Panc1 (cell line): ENCODE measurements at places on chromosomes 5 and 9.

- DNase-seq = peak; percentile 32
Measured at GRCh38 chr5:10863763-10864383, 102.8 kb upstream of the DAP start.

- DNase-seq = no peak
Measured at GRCh38 chr5:44390351-44390750, 1.1 kb upstream of the FGF10 start.

GRCh38 chr5:74850030-74850429 is 16.2 kb downstream of the FAM169A start:
- no peak for DNase-seq

GRCh38 chr5:158200619-158201018 is 341.7 kb upstream of the CLINT1 start:
- DNase-seq = no peak

DNA sequence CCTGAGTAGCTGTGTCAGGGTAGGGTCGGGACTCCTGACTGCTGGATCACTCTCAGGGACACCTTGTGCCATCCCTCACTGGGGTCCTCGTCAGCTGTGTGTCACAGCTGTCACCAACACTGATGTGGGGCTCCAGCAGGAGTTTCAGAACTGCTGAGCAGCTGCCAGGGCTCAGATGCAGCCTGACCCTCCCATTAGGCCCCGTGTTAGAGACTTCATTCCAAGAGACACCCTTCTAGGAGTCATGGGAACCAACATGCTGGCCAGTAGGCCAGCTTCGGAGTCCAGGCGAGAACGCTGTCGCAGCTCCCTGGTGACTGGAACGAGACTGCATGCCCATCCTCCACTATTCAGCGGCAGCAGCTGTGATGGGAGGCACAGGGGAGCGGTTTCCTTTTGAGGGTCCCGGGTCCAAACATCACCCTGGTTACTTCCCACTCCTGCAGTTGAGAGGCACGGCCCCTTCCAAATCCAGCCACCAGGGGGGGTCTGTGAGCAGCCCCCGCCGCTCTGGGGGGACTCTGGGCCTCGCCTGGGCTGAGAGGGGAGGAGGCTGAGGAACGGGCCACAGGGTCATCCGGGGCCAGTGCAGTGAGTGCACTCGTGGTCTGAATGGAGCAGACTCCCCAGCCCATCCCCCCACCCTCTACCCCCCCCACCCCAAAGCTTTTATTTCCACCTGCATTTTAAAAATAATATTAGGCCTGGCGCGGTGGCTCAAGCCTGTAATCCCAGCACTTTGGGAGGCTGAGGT is 12.6 kb upstream of the TCF7 start:
- DNase-seq = no peak

GRCh38 chr9:89502038-89502601 is 4.2 kb upstream of the SEMA4D start:
- no peak for DNase-seq

DNA sequence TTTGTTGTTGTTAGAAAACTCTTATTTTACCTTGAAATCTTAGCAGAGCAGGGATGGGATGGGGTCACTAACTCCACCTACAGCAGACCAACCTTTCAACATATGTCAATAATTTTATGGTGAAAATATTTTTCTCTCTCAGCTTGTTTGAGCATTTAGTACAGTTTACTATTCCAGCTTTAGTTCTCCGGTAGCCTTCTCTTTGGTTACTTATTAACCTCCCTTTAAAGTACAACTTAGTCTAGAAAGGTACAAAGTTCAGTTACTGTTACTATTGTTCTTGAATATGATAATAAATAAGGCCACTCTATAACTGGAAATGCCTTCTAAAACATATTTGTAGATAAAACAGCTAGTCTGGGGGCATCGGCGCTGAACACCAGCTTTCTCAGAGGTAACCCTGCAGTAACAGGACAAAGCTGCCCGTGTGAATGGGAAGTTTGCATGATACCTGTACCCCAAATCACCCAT is 233.3 kb downstream of the PCSK1 start:
- no peak for DNase-seq

- DNase-seq = no peak
Measured at GRCh38 chr5:77936365-77936693, 160.2 kb upstream of the TBCA start.

DNA sequence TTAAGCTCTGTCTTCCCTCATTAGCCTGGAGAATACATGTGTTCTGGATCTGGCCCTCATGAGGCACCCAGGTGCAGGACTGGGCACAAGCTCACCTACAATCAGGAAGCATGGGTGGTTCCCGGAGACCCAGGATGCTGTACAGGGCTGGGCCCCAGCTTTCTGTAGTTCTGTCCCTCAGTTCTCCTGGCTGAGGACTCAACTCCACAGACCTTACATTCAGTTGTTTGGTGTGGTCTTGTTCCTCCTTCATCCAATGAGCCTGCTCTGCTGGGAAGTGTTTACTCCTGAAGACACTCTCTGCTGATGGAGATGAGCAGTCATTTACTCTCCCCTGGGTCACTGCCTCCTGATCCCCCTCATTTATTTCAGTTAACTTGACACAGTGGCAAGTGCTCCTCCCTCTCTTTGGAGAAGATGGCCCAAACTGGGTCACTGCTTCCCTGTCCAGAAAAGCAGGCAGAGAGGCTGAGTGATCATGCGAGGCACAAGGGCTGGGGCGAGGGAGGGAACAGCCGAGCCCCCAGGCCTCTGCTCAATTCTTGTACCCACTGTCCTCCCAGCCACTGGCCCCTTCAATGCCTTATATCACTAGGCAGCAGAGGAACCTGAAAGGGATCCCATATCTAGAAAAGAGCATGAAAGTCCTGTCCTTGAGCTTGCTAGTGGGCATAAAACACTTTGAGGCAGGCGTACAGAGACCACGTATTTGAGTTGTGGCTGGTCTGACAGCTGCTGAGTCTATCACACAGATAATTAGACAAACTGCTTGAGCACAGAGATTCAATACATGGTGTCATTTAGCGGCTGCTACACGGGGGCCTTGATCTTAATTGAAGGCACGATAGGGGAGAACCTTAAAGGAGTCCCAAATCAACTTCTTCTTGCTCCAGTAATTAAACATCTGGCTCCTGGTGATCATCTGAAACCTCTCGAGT is 221.7 kb downstream of the FSTL4 start:
- DNase-seq = no peak

GRCh38 chr5:145937432-145938250 is 1.3 kb downstream of the SH3RF2 start:
- DNase-seq = no peak

- DNase-seq = no peak
Measured at GRCh38 chr9:86282979-86283535, 719 bp upstream of the ISCA1 start.

GRCh38 chr5:150081541-150082283 is 4.6 kb downstream of the CSF1R start:
- no peak for DNase-seq

- peak; percentile 75 for DNase-seq
Measured at GRCh38 chr5:127875235-127876021, 172.2 kb downstream of the CCDC192 start.

DNA sequence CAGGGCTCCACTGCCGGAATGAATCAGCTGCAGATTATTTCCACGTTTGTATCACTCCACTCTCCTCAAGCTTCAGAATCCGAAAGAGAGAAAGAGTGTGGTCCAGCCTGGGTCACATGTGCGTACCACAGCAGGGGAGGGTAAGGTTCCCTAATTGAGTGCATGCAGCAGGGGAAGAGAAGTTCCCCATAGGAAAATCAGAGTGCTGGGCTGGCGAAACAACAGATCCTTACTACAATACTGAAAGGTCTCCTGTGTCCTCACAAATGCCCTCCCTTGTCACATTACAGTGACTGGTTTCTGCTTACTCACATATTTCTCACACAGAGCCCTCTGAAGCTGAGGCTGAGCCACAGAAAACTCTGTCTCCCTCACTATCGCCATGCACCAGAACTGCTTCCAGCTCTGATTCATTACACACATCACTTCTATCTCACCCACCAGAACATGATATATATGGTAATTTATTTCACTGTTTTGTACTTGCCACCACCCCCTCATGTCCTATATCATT is 532.2 kb upstream of the TUSC1 start:
- no peak for DNase-seq

- no peak for DNase-seq
Measured at GRCh38 chr5:147901599-147902039, 4.7 kb downstream of the C5orf46 start.

GRCh38 chr9:124510650-124511425 is 3.6 kb upstream of the NR5A1 start:
- no peak for DNase-seq

GRCh38 chr5:124849774-124850173 is 103.3 kb upstream of the ZNF608 start:
- no peak for DNase-seq

GRCh38 chr9:3608011-3608410 is 82.2 kb upstream of the RFX3 start:
- DNase-seq = no peak

GRCh38 chr5:95983080-95983479 is 21.4 kb upstream of the ELL2 start:
- no peak for DNase-seq

- no peak for DNase-seq
Measured at GRCh38 chr5:156096259-156096658, 230.7 kb upstream of the SGCD start.

DNA sequence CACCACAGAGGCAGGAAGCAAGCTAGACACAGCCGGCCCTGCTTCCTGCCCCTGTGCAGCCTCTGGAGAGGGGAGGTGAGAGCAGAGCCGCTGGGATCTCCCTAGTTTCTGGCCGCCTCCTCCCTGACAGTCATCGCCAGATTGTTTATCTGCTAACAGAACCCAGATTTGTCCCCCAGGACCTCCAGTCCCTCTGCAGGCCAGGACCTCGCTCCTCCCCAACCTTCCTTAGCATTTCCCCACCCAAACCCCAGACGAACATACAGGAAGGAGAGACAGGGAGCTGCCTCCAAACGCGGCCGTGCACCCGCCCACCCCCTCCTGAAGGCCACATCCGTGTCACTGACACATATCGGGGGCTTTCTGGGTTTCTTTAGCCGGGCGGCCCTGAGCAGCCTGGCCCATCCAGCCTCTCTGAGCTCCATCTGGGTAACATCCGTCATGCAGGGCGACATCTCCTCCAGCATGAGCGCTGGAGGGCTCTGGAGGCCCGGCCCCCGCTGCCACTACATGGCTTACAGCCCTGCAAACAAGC is 47.5 kb downstream of the DBH start:
- no peak for DNase-seq

DNA sequence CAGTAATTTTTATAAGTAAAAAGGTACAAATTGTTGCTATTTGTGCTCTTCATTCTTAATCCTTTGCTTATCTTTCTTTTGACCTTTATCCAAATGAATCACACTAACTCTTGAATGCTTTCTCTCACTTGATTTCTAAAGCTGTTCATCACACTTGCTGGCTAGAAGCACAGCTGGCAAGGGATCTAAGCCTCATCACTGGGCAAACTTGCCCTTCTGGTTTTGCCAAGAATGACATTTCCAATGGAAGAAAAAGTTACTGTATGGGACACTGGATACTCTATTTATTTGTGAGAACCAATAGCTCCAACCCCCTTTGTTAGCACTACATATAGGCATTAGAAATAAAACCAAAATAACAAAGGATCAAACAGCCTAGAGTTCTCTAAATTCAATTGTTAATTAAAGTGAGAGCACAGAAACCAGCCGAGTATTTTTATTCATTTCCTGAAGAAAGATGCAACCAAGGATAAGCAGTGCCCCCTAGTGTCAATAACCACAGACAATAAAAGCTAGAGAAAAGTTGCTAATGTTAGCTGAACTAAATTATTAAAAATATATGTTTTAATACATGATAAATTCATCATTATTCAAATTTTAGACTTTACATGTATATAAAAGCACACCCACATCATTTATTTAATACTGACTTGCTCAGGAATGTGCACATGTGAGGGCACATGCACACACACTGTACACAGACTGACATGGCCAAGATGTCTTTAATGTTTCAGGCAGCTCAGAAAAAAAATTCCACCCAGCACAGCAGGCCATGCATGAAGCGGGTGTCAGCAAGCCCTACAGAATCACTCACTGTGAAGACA is 59.8 kb upstream of the POU5F2 start:
- peak; percentile 24 for DNase-seq

GRCh38 chr5:113178073-113178779 is 201.6 kb downstream of the DCP2 start:
- DNase-seq = no peak

- no peak for DNase-seq
Measured at GRCh38 chr5:108639366-108639765, 108.3 kb upstream of the FER start.

GRCh38 chr9:20989923-20990341 is 41.5 kb downstream of the HACD4 start:
- DNase-seq = no peak

DNA sequence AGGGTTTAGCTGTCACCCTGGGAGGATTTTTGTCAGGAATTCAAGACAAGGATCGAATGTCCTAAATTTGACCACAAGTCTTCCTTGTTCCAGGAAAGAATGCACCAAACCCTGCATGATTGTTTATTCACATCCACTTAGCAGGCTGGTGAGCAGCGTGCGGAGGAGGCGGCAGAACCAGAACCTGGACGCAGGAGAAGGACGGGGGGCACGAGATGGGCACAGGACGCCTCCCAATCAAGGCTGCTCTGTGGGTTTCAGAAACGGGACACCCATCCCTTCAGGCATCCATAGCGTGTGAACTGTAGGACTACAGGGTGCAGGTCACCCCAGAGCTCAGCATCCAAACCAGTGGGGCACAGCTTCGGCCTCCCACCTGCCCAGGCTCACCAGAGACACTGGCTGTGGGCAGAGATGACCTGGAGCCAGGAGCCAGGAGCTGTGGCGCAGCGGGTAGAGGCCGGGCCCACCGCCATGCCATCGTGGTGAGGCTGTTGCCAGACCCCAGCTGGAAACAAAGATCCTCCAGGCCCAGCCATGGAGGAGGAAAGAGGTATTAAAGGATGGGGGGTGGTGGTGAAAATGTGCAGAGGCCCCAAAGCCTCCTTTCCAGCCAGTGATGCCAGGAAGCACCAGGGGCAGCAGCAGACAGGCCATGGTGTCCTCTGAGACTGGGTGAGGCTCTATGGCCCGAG is 32.3 kb upstream of the ADAMTS2 start:
- DNase-seq = no peak

GRCh38 chr9:68780720-68781119 is 75.7 kb downstream of the PIP5K1B start:
- no peak for DNase-seq

GRCh38 chr9:36597412-36598178 is 24.9 kb downstream of the MELK start:
- DNase-seq = no peak

DNA sequence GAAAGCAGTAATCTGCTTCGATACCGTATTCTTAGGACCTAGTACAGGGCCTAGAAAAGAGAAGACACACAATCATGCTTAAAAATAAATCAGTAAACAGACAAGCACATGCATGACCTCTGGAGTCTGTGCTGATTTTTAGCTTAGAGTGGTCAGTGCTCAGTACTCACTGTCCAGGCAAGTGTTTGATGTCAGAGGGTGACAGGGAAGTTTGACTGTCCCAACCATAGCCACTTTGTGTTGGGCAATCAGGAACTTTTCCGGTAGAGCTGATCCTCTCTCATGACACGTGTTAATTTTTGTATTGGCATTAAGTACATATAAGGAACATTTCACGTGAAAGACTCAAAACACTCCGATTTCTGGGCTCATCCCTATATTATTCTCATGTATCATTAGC is 464.7 kb upstream of the KLF4 start:
- no peak for DNase-seq

GRCh38 chr9:86072394-86072877 is 26.9 kb downstream of the GOLM1 start:
- DNase-seq = no peak

GRCh38 chr5:60842871-60843385 is 1.1 kb downstream of the ELOVL7 start:
- no peak for DNase-seq
